Activated T-helper 1 cell treated with anti-CD3 and anti-CD28 coated beads, Interleukin-12 subunit alpha, Interleukin-12 subunit beta, Interleukin-2, Interleukin-4 antibody, amounts not matched to agents 30 ng/mL and 10 ng/mL and 1 ng/mL, durations not matched to agents 14 hours and 24 hours and 36 hours (primary cell): ENCODE measurements at places on chromosomes 3 and 15. TPM values are rescaled to one million over a fixed set of nuclear protein-coding genes. Genes with fewer than 3 reads are reported as not detected.

DNA sequence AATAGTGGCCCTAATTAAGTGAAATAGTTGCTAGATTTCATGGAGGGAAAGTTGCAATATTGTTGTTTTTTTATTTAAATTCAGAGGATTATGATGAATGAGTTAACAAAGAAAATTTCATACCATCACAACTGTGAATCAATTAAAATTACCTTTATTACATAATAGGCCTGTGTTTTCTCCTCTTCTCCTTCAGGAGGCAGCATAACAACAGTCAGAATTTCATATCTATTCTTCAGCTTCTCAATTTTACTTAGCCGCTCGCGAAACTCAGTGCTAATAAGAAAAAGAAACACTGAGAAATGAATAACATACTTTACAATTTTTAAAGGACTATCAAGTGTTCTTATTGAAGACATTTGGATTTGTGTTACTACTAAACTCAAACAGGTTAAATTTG is 29.4 kb downstream of the TTC14 start:
- peaks cover 9% of the 10 kb centered on the region for H3K27me3 ChIP-seq
- H3K36me3 ChIP-seq: peaks cover 3% of the 10 kb centered on the region
- no peak overlapping the region for H3K4me3 ChIP-seq
- no peak for DNase-seq

GRCh38 chr3:13016083-13016720 is 57.0 kb downstream of the IQSEC1 start:
- H3K27me3 ChIP-seq: no peaks in the 10 kb centered on the region
- H3K4me1 ChIP-seq: peaks cover 64% of the 10 kb centered on the region
- DNase-seq: peak; percentile 58
- peak overlapping the region; percentile 81 for H3K4me3 ChIP-seq
- peaks cover 10% of the 10 kb centered on the region for H3K36me3 ChIP-seq
- peak overlapping the region; percentile 98 for H3K27ac ChIP-seq

DNA sequence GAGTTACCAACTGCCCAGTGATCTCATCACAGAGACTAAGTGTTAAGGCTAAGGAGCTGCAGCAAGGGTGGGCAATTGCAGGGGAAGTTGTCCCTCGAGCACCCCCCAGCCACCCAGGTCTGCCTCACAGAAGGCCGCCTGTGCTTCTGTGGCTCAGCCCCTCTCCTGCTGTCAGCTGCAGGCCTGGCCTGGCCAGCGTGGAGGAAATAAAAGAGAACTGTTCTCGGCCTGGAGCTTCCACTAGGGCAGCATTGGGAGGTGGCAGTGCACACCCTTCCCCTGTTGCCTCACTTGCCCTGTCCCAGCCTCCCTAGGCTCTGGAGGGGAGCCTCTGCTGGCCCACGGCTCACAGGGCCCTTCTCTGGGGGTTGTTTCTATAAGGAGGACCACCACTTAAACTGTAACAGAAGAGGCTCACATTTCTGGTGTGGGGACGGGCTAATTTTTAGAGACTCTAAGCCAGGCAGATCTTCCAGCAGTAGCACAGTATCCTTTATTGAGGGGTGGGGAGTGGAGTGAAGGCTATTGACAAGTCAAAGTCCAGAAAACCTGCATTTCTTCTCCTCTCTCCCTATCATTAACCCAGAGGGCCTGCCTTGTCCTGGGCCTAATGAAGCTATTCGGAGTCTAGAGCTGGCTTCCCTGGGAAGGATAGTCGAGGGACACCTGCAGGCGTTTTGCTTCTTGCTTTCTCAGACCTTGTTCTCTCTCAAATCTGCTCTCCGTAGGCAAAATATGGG is 75.6 kb upstream of the ADPGK start:
- H3K27me3 ChIP-seq: peaks cover 10% of the 10 kb centered on the region
- no peaks in the 10 kb centered on the region for H3K36me3 ChIP-seq
- H3K4me3 ChIP-seq: no peak overlapping the region
- H3K27ac ChIP-seq: no peak overlapping the region

GRCh38 chr15:56320861-56321260 is 44.4 kb upstream of the TEX9 start:
- no peaks in the 10 kb centered on the region for H3K4me1 ChIP-seq
- H3K36me3 ChIP-seq: no peaks in the 10 kb centered on the region
- H3K4me3 ChIP-seq: no peak overlapping the region
- peaks cover 1% of the 10 kb centered on the region for H3K27me3 ChIP-seq

DNA sequence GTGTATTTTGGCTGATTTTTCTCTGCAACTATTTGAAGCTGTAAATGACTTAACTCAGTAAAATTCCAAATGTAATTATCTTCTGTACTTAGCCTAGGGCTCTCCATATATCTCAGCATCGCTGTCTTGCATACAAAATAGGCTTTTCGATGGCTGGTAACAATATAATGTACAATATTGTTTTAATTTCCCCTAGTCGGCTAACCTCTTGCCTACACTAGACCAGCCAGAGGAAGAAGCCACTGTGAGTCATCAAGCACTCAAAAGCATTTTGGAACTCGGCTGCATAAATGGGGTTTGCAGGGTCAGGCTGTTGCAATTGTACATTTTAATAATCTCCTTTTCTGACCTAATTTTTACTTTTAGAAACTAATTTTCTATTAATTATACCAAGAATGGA is 583.8 kb downstream of the FOXP1 start:
- peaks cover 14% of the 10 kb centered on the region for H3K4me1 ChIP-seq
- no peaks in the 10 kb centered on the region for H3K27me3 ChIP-seq
- H3K27ac ChIP-seq: no peak overlapping the region
- no peak overlapping the region for H3K4me3 ChIP-seq

DNA sequence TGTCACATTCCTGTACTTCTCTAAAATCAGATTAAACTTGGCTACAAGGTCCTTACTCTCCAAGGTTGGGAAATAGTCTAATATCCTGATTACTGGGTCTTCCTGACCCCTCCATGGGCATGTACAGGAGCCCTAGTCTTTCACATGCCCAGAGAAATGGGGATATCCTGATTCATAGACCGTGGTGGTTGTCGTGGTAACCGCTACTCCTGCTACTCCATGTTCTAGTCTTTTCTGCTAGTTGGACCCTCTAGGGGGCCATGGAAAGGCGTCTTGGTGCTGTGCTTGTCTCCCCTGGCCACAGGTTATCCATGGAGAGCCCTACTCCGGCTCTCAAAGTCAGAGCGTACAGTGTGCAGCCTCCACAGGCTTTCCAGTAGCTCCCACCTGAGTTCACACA is 13.1 kb upstream of the ZBTB38 start:
- peaks cover 20% of the 10 kb centered on the region for H3K27me3 ChIP-seq
- no peak for DNase-seq

The NR2F2 gene
- not detected in 2 replicates for total RNA-seq

DNA sequence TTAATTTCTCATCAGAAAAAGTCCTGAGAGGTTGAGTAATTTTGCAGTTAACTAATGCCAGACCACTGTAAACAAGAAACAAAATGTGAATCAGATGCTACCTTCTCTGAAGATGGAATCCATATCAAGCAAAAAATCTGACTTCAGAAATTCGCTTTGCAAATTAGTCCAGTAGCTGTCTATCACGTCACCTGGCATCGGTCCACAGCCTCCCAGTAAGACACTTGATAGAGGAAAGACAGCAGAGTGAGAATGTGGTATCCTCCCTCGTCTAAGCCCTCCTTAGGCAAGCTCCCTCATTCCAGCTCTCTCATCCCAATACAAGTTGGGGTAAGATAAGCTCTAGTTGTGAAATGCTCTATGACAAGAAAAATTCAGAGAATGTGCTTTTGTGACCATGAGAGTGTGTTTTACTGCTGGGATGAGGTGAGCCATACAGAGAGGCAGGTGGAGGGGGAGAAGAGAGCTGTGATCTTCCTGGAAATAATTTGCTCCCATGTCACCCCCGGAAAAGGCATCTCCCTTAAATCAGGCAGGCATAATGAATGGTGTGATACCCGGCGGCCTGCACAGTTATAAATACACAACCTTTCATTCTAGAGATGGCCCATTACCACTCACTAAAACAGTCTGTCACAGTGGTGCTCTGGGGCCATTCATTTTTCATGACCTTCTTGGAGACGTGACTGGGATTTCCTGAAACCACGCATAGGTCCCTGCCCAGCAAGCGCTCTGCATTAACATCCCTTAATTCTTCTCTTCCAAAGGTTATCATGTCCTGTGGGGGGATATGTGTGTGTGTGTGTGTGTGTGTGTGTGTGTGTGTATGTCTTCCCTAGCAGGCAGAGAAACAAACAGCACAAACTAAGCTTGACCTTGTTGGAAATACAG is 602.0 kb upstream of the KCNMB2 start:
- H3K36me3 ChIP-seq: no peaks in the 10 kb centered on the region
- H3K27ac ChIP-seq: no peak overlapping the region
- no peaks in the 10 kb centered on the region for H3K4me1 ChIP-seq
- no peak for DNase-seq
- no peak overlapping the region for H3K4me3 ChIP-seq

- no peaks in the 10 kb centered on the region for H3K36me3 ChIP-seq
- H3K27ac ChIP-seq: no peak overlapping the region
- no peaks in the 10 kb centered on the region for H3K4me1 ChIP-seq
- H3K27me3 ChIP-seq: peaks cover 4% of the 10 kb centered on the region
Observed at GRCh38 chr15:53196242-53196641, 406.1 kb upstream of the ONECUT1 start.

DNA sequence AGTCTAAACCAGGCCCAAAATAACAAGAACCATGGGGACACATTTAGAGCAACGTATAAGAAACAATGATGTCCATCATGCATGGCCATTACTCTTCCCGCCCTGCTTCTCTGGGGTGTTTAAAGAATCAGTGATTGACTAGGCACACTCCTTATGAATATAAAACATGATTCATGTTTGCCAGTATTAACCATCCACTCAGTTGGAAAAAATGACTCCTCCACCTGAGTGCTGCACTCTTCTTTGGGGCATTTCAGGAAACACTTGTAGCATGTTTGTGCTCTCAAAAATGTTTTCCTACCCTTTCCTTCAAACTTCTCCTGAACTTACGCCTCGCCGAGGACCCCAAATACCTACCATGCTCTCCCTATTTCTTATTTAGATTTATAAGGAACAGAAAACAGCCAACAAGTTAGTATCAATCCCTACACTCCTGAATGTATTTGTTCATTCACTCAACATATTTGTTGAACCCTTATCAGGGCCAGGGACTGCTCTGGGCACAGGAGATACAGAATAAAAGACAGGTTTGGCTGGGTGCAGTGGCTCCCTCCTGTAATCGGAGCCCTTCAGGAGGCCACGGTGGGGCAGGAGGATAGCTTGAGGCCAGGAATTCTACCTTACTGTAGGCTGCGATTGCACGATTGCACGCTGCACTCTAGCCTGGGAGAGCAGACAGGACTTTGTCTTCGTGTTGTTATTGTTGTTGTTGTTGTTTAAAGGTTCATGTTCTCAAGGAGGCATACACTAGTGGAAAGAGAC is 137.0 kb downstream of the TMCO5A start:
- peaks cover 2% of the 10 kb centered on the region for H3K36me3 ChIP-seq
- H3K27me3 ChIP-seq: peaks cover 49% of the 10 kb centered on the region
- no peak overlapping the region for H3K27ac ChIP-seq
- peak overlapping the region; percentile 68 for H3K4me3 ChIP-seq

- no peak for DNase-seq
- H3K27me3 ChIP-seq: peaks cover 4% of the 10 kb centered on the region
- no peaks in the 10 kb centered on the region for H3K4me1 ChIP-seq
- no peaks in the 10 kb centered on the region for H3K36me3 ChIP-seq
- H3K4me3 ChIP-seq: no peak overlapping the region
Observed at GRCh38 chr15:87573534-87573933, 683.0 kb downstream of the NTRK3 start.
